ENCODE measurements at places on chromosomes 7 and 10. TPM values are rescaled to one million over a fixed set of nuclear protein-coding genes. Genes with fewer than 3 reads are reported as not detected.
A peak's percentile ranks its signal among the peaks of the same experiment; 100 is the strongest.

DNA sequence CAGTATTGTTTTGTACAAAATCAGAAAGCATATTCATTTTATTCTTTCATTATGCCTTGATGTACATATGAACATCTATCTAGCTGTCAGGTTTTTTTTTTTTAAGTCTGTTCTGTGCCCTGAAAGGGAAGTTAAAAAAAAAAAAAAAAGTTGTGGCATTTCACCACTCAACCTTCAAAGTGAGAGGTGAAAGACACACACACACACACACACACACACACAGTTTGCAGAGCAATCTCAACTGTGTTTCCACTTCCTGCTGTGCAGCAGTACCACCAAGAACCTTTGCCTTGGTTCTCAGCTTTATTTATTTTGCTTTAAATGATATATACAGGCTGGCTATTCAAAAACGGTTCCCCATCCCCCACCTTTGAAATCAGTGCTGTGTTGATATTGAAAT is 955.6 kb downstream of the GATA3 start:
- no peaks in the 10 kb centered on the region for H3K27me3 ChIP-seq
- H3K4me1 ChIP-seq = peaks cover 8% of the 10 kb centered on the region
- no peak overlapping the region for H3K4me3 ChIP-seq
- no peak overlapping the region for H3K27ac ChIP-seq

DNA sequence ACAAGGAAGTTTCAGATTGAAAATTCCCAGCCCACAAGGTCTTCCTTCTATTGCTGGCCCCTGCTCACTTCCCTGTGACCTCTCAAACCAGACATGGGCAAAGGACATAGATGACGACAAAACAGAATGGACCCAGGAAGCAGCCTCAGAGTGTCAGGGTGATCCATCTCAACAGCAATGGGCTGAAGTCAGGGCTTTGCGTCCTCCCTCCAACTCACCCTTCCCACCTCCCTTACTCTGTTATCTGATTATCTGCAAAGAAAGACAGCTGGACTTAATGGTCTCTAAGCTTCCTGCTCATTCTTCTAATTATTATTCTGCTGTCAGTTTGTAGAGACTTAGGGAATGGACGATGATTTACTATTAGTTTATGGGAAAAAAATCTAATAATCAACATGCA is 115.9 kb downstream of the PIP4K2A start:
- H3K36me3 ChIP-seq = no peaks in the 10 kb centered on the region
- no peaks in the 10 kb centered on the region for H3K27me3 ChIP-seq
- peaks cover 18% of the 10 kb centered on the region for H3K4me1 ChIP-seq
- no peak for DNase-seq
- H3K4me3 ChIP-seq = no peak overlapping the region

- no peak overlapping the region for H3K27ac ChIP-seq
- DNase-seq = no peak
- no peaks in the 10 kb centered on the region for H3K36me3 ChIP-seq
- H3K27me3 ChIP-seq = no peaks in the 10 kb centered on the region
- peaks cover 38% of the 10 kb centered on the region for H3K4me1 ChIP-seq
Observed at GRCh38 chr10:123537188-123537961, 128.8 kb upstream of the GPR26 start.

DNA sequence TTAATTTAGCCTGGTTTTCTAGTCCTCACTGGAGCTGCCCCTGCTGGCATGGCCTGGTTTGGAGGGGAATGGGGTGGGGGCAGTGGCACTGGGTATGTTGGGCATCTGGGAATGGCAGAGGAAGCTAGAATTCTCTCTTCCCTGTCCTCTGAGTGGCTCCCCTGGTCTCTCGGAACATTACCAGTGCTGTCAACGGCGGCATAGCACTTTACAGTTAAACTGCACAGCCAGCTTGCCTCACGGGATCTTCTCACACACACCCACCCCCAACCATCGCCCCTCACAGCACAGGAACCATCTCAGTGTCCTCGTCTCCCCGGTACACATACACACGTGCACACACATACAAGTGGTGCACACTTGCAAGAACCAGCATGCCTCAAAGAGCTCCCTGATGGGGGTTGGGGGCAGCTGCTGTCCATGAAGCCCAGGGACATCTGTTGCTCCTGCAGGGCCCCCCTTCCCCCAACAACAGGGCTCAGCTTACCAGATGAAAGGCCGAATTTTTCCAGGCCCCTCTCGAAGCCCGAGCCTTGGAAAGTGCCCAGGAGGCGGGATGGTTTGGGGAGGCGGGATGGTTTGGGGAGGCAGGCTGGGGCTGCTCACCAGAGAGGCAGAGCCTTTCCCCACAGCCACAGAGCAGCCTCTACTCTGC is 41.0 kb downstream of the TSPAN15 start:
- DNase-seq = no peak
- H3K36me3 ChIP-seq = no peaks in the 10 kb centered on the region
- no peaks in the 10 kb centered on the region for H3K4me1 ChIP-seq
- no peaks in the 10 kb centered on the region for H3K27me3 ChIP-seq

- no peaks in the 10 kb centered on the region for H3K27me3 ChIP-seq
- H3K27ac ChIP-seq = no peak overlapping the region
- DNase-seq = no peak
- no peak overlapping the region for H3K4me3 ChIP-seq
- H3K36me3 ChIP-seq = no peaks in the 10 kb centered on the region
- no peaks in the 10 kb centered on the region for H3K4me1 ChIP-seq
Observed at GRCh38 chr10:132551808-132552130, 14.2 kb downstream of the INPP5A start.

DNA sequence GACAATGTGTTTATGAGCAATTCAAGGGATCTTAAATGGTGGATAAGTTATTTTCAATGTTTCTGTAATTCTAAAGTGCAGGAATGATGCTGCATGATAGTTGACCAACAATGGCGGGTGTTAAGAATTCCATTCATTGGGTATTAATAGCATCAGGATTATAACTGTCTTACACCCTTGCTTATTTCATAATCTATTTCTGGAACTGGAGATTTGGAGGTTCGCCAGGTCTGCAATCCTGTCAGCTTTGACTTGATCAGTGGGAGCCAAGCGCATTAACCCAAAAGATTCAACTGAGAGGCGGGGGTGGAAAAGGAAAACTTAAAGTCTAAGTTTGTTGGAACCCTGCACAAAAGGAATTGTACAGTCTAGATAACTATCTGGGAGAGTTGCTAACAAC is 114.9 kb upstream of the ZEB1 start:
- no peaks in the 10 kb centered on the region for H3K27me3 ChIP-seq
- no peaks in the 10 kb centered on the region for H3K36me3 ChIP-seq
- no peak overlapping the region for H3K27ac ChIP-seq
- DNase-seq = no peak
- H3K4me3 ChIP-seq = no peak overlapping the region
- H3K4me1 ChIP-seq = no peaks in the 10 kb centered on the region

- peaks cover 78% of the 10 kb centered on the region for H3K27me3 ChIP-seq
- DNase-seq = peak; percentile 17
- peak overlapping the region; percentile 96 for H3K4me3 ChIP-seq
Observed at GRCh38 chr10:7409045-7409731, 1.6 kb downstream of the SFMBT2 start.

GRCh38 chr10:124063750-124064603 is 29.4 kb downstream of the CHST15 start:
- no peak for DNase-seq
- no peaks in the 10 kb centered on the region for H3K36me3 ChIP-seq
- no peak overlapping the region for H3K27ac ChIP-seq
- H3K27me3 ChIP-seq = no peaks in the 10 kb centered on the region
- H3K4me1 ChIP-seq = peaks cover 30% of the 10 kb centered on the region
- no peak overlapping the region for H3K4me3 ChIP-seq

GRCh38 chr10:44908066-44908749 is 2.9 kb upstream of the TMEM72 start:
- H3K36me3 ChIP-seq = no peaks in the 10 kb centered on the region
- no peaks in the 10 kb centered on the region for H3K27me3 ChIP-seq
- peaks cover 5% of the 10 kb centered on the region for H3K4me1 ChIP-seq
- no peak overlapping the region for H3K27ac ChIP-seq
- no peak overlapping the region for H3K4me3 ChIP-seq

DNA sequence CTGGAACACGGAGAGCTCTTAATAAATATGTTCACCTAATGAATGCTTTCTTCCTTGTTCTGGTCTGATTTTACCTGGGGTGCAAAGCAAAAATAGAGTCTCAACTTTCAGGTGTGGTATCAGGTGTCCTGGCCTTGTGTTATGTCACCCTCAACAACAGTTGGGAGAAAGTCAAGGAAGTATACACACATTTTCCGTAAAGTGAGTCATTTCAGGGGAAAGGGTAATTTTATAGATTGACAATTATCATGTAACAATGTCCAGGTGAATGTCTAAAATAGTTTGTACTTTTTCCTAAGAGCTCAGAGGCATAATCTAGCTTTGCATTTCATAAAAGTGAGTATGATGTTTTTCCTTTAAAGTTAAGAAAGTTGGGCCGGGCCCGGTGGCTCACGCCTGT is 287.4 kb downstream of the SKIDA1 start:
- H3K27ac ChIP-seq = no peak overlapping the region
- H3K36me3 ChIP-seq = no peaks in the 10 kb centered on the region
- no peaks in the 10 kb centered on the region for H3K27me3 ChIP-seq
- H3K4me3 ChIP-seq = no peak overlapping the region

- no peak overlapping the region for H3K4me3 ChIP-seq
- no peak for DNase-seq
- H3K4me1 ChIP-seq = no peaks in the 10 kb centered on the region
- H3K27ac ChIP-seq = no peak overlapping the region
Observed at GRCh38 chr10:74901301-74901700, 74.9 kb downstream of the KAT6B start.

GRCh38 chr10:79047875-79048638 is 20.7 kb upstream of the ZMIZ1 start:
- H3K36me3 ChIP-seq = no peaks in the 10 kb centered on the region
- no peak for DNase-seq
- no peaks in the 10 kb centered on the region for H3K27me3 ChIP-seq

DNA sequence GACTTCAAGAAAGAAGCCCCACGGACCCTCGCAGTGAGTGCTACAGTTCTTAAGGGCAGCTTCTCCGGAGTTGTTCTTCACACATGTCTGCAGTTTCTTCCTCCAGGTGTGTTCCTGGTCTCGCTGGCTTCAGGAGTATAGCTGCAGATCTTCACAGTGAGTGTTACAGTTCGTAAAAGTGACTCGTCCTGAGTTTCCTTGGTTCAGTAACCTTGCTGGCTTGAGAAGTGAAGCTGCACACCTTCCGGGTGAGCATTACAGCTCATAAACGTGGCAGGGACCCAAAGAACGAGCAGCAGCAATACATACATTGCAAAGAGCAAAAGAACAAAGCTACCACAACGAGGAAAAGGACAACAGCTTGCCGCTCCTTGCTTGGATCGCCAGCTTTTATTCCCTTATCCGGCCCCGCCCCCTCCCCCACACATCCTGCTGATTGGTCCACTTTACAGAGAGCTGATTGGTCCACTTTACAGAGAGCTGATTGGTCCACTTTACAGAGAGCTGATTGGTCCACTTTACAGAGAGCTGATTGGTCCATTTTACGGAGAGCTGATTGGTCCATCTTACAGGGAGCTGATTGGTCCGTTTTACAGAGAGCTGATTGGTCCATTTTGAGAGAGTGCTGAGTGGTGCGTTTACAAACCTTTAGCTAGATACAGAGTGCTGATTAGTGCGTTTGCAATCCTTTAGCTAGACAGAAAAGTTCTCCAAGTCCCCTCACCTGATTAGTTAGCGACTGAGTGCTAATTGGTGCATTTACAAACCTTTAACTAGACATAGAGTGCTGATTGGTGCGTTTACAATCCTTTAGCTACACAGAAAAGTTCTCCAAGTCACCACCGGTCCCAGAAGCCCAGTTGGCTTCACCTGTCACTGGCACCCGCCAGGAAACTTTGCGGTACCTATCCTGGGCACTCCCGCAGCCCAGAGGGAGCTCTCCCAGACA is 165.3 kb downstream of the AGMO start:
- no peak for DNase-seq
- H3K36me3 ChIP-seq = no peaks in the 10 kb centered on the region
- H3K4me1 ChIP-seq = no peaks in the 10 kb centered on the region
- no peak overlapping the region for H3K4me3 ChIP-seq
- no peaks in the 10 kb centered on the region for H3K27me3 ChIP-seq
- H3K27ac ChIP-seq = no peak overlapping the region

- no peak overlapping the region for H3K27ac ChIP-seq
- H3K4me1 ChIP-seq = peaks cover 4% of the 10 kb centered on the region
- no peak for DNase-seq
- no peaks in the 10 kb centered on the region for H3K27me3 ChIP-seq
- H3K36me3 ChIP-seq = no peaks in the 10 kb centered on the region
- no peak overlapping the region for H3K4me3 ChIP-seq
Observed at GRCh38 chr7:22364900-22365299, 7.9 kb upstream of the RAPGEF5 start.

- no peak overlapping the region for H3K4me3 ChIP-seq
- no peaks in the 10 kb centered on the region for H3K36me3 ChIP-seq
- peaks cover 19% of the 10 kb centered on the region for H3K4me1 ChIP-seq
- no peak overlapping the region for H3K27ac ChIP-seq
- DNase-seq = no peak
Observed at GRCh38 chr7:105816266-105816843, 60.0 kb downstream of the ATXN7L1 start.

- no peak overlapping the region for H3K27ac ChIP-seq
- no peak for DNase-seq
- H3K4me1 ChIP-seq = peaks cover 15% of the 10 kb centered on the region
- H3K4me3 ChIP-seq = no peak overlapping the region
Observed at GRCh38 chr10:128064108-128064969, 61.9 kb downstream of the MKI67 start.

GRCh38 chr7:2537981-2538851 is 17.1 kb downstream of the BRAT1 start:
- no peak overlapping the region for H3K4me3 ChIP-seq
- H3K27ac ChIP-seq = no peak overlapping the region
- peak; percentile 49 for DNase-seq
- H3K36me3 ChIP-seq = no peaks in the 10 kb centered on the region

- no peaks in the 10 kb centered on the region for H3K36me3 ChIP-seq
- peak overlapping the region; percentile 82 for H3K27ac ChIP-seq
- peaks cover 42% of the 10 kb centered on the region for H3K4me1 ChIP-seq
- H3K4me3 ChIP-seq = no peak overlapping the region
Observed at GRCh38 chr10:95480901-95481491, 80.2 kb downstream of the SORBS1 start.

DNA sequence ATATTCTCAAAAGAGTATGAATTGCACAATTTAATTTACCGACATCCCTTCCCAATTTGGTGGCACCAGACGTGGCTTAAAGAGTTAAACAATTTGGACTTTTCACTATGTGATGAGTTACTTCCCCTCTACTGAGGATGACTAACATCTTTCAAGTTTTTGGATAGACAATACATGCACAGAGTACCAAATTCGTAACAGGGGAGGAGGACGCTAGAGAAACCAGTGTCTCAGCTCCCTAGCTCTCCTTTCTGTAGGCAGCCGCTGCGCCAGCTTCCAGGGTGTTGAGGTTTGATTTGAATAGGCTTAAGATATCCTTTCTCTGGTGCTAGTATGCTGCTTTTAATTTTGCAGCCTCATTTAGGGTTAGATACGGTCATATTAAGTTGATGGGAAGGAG is 69.2 kb downstream of the GNA12 start:
- H3K4me3 ChIP-seq = no peak overlapping the region
- H3K27me3 ChIP-seq = no peaks in the 10 kb centered on the region
- H3K4me1 ChIP-seq = peaks cover 28% of the 10 kb centered on the region
- no peak for DNase-seq

CCDC172 gene
- total RNA-seq = 3.8 TPM

ACTL6B gene
- not detected for total RNA-seq

CEP41 gene
- total RNA-seq = 11.5 TPM

MBL2 gene
- total RNA-seq = not detected

MYOZ1 gene
- total RNA-seq = 3.2 TPM

SPDYE11 gene
- not detected for total RNA-seq

C10orf62 gene
- not detected for total RNA-seq

PHYH gene
- 17.9 TPM for total RNA-seq

PKD2L1 gene
- not detected for total RNA-seq

Measured in GM23338 (cell line).